ENCODE measurements at places on chromosomes 1 and 21.

- DNase-seq = no peak
Measured at GRCh38 chr21:45019076-45019886, 55.1 kb upstream of the ADARB1 start.

DNA sequence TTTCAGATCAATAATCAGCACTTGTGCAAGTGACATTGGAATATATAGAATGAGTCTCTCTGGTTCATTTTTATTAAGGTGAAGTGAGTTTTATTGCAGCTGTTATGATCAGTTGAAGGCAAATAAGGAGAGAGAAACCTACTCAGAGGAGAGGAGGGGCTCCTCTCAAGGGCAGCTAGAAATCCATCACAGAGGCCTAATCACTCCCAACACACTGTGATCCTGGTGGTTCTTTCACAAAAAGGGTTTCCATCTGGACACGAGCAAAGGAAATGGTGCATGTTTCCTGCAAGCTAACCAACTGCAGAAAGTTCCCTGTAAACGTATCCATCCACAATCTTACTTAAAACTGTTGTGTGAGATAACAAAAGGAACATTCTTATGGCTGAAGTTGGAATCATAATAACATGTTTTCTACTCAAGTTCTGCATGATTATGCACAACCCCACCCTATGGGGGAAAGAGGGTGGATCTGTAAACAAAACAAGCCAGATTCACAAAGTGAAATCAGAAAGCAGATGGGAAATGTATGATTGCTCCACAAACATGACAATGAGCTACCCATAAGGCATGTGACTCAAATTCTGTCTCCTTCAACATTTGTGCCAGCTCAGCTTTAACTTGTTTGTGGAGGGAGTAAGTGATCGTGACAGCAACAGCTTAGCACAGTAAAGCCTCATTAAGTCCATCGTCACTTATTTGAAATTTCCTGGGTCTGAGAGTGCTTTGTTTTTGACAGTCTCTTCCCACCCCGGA, 141.2 kb upstream of the ST6GALNAC5 start:
- no peak for DNase-seq

DNA sequence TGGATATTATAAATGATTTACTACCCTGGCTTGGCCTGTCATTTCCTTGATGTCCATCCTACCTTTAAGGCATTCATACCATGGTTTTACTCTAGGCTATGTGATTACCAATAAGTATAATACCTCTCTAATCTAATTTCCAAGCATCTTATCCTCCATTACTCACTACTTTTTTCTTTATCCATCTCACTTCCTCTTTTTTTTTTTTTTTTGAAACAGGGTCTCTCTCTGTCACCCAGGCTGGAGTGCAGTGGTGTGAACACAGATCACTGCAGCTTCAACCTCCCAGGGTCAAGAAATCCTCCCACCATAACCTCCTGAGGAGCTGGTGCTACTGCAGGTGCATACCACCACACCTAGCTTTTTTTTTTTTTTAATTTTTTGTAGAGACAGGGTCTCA, 39.9 kb downstream of the INKA2 start:
- DNase-seq = no peak

DNA sequence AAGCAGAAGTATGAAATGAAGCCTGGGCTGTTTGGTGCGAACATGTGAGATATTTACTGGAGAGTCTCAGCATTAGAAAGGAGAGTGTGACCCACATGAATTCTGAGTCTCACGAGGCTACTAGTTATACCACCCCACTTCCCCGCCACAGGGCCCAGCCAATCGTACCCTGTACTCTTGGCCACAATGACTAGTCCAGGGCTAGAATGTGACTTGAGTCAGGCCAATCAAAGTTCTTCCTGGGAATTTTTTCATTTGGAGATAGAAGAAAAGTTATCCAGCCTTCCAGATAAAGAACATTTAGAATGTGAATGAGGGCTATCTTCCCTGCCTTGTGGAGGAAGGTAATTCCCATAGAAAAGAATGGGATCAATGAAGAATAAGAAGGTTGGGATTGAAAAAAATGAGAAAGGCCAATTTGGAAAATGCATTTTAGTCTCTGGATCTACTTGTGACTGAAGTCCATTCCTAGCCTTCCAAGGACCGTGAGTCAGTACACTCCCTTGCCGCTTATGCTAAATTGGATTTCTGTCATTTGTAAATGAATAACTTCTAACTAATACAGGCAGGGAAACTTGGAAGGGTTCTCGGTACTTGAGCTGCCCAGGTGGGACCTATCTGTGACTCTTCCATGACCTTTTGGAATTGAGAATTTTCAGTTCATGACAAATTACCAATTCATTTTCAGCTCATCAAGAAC, 12.3 kb upstream of the RIMKLA start:
- DNase-seq = no peak

- no peak for DNase-seq
Measured at GRCh38 chr1:65055747-65056146, 89.4 kb upstream of the JAK1 start.

GRCh38 chr1:87170931-87171598, 157.6 kb upstream of the LMO4 start:
- no peak for DNase-seq

DNA sequence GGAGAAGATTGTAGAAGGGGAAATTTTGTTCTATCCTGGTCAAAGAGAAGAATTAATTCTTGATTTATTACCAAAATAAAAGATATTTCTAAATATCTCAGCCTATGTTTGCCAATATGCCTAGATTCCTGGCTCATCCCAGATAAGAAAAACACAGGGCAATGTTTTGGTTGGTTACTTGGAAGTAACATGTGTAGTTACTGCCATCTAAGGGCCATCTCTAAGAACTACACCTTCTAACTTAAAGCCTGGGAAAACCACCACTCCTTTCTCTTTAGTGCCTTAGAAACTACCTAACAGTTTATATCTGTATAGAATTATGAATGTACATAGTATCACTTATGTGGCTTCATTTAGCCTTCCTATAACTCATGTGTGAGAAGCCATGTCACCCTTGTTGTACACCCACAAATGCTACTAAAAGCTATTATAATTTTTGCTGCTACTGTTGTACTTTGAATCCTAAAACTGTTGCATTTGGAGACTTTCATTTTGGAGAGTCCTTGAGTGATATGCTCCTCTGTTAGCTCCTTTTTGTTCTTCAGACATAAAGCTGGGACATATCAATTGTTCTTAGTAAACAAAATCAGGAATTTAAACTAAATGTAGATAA, 4.5 kb downstream of the AIM2 start:
- DNase-seq = peak; percentile 46

DNA sequence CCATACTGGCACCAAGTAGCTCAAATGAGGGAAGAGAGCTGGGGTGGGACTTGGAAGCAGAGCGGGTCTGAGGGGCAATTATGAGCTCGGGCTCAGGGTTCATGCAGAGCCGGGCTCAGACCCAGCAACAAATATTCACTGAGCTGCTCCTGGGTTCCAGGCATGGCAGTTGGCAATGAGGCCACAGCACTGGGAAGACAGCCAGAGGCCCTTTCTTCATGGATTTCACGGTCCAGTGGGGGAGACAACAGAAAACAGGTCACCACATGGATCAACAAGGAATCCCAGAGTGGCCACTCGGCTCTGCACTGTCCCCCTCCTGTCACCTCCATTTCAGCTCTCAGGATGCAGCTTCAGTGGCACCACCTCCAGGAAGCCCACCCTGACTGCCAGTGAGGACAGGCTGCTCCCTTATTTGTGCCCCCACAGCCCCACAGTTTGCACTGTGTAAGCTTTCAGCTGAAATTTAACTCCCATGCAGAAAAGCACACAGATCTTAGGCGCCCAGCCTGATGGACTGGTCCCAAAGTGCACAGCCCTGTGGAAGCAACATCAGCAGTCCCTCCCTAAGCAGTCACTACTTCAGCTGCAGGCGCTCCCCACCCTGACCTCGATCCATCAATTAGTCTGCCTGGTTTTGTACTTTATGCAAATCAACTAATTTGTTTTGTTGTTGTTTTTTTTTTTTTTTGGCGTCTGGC, 22.4 kb downstream of the ARHGEF19 start:
- DNase-seq = no peak

GRCh38 chr1:114104949-114105348, 48.7 kb downstream of the SYT6 start:
- no peak for DNase-seq

DNA sequence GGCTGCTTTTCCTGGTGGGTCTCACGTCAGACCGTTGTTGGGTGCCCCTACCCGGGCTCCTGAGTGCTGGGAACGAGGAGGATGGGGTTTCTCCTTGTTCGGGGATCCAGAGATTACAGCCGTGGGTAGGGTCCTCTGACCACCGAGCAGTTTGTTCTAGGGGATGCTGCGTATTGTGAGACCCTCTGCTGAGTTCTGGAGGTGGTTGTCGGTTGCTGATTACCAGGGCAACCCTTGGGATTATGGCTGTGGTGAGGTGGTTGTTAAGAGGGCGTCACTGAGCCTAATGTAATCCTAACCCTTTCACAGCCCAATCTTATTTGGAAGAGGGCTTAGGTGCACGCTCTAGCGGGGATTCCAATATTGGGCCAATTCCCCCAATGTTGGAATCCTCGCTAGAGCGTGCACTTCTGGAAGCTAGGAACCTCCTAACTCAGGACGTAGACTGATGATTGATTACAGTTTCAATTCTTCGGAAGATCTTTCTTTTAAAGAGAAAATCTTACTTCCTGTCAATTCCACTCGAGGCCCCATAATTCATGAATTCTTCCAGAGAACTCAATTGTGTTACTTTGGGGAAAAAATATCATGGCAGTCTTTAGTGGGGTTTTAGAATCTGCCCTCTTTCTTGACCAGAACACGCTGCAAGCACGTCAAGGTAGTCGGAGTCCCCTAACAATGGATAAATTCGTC, 483 bp downstream of the TCEANC2 start:
- DNase-seq = no peak

GRCh38 chr1:153541641-153542590, 1.2 kb upstream of the S100A5 start:
- DNase-seq = no peak

- no peak for DNase-seq
Measured at GRCh38 chr1:33878392-33878791, 14.5 kb downstream of the HMGB4 start.

GRCh38 chr1:38028105-38028591, 15.6 kb downstream of the UTP11 start:
- DNase-seq = no peak

- no peak for DNase-seq
Measured at GRCh38 chr1:119887427-119887826, 8.9 kb downstream of the ADAM30 start.

- no peak for DNase-seq
Measured at GRCh38 chr1:222081859-222082258, 340.0 kb upstream of the DUSP10 start.

DNA sequence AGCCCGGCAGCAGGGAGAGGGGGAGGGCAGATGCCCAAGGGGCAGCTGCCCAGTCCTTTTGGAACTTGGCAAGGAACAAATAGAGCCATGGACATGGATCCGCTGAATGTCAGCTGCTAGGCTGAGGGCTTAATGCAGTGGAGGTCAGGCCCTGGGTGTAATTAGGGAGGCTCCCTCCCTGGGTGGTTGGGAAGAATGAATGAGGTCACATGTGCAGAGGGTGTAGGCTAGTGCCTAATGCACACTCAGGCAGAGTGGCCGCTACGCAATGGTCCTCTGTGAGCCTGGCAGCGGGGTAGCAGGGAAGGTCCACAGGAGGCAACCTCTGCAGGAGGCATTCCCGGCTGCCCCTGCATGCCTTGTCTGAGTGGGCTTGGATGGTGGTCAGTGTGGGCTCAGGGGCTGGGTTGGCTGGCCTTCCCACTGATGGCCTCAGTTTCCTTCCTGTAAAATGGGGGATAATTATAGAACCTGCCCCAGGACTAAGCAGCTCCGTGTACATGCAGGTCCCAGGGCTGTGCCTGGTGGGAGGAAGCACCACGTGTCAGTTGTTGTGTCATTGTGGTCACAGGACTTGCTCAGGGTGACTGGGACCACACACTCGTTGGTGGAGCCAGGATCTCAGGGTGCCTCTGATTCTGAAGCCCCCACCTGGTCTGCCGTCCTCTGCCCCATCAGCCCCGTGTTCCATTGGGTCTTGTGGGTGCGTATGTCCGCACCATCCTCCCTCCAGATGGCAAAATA, 81.6 kb upstream of the ACTL8 start:
- no peak for DNase-seq

GRCh38 chr1:19467199-19468187, 17.8 kb downstream of the CAPZB start:
- no peak for DNase-seq

DNA sequence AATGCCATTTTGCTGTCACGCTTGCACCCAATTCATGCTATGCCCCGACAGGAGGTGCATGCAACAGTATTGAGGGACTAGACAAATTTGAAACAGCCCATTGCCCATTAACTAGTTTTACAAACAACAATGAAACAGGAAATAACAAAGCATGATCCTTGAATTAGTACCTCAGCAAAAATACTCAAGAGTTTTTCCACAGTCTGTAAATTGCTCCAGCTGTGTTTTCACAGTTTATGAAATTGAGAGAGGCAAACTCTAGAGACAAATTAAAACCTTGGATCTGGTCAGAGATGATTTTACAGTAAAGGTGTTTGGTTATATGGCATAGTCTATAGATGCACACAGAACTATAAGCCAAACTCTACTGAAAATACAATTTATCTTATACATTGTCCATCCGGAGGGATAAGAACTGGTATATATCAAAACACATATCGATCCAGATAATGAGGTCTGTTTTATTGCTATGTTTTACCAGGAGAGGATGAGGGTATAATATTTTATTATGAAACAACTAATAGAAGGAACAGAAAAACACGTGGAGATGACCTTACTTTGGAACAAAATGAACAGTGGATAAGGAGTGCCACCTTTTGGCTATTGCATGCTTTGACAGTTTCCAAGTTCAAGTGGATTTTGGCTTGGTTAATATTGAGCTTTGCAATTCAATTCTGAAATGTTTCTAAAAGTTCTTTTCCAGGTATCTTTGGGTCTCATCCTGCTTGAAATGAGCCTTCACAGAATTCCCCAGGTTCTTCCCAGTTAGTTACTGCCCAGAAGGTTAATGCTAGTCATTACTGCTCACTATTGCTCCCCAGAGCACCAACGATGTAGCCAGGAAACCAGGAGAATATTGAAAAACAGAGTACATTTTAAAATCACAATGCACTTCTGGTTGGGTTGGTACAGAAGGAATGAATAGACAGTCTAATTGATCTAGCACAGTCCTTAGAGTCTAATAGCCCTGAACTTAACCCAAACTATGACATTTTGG, 45.7 kb downstream of the ZC3H11B start:
- DNase-seq = peak; percentile 25

DNA sequence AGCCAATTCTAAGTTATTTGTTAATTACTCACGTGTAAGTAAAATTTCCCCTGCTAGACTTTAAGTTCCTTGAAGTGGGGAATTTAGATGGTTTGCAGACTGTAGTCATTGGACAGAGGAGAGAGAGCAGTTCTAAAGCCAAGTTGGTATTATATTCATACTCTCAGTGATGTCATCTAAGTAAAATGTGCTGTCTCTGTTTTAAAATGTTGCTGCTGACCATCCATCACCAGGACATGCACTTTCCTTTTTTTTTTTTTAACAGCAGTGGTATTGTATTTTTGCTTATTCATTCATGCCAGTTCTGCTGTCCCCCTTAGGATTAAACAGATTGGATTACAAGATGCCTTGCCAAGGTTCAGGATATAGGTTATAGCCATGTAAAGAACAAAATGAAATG, 2.3 kb downstream of the TTLL7 start:
- DNase-seq = no peak

Data from amniotic stem cell (primary cell).